Fibroblast of the aortic adventitia (primary cell): ENCODE measurements at places on chromosomes 3 and 15.

DNA sequence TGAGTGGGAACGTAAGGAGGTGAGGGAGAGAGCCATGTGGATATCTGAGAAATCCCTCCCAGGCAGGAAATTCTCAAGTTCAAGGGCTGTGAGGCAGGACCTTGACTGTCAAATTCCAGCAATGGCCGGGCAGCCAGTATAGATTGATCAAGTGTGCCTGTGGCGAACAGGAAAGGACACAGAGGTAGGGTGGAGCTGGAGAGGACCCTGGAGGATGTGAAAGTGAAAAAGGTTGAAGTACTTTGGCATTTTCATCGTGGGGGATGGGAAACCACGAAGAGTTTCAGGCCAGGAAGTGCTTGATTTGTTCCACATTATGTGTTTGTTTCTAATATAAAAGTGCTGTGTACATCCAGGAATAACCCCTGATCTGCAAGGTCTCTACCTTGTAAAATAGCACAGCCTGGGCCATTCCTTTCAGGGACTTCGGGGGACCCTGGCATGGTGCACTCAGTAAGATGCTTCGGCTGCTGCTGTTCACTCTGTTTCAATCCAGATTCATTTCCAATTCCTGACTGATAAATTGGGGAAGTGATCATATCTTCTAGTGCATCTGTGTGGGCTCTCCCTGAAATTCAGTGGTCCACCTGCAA lies 156.6 kb downstream of the MCTP2 start:
- DNase-seq: no peak

GRCh38 chr3:111332488-111333080 lies 209.4 kb upstream of the CD96 start:
- no peak for DNase-seq

DNA sequence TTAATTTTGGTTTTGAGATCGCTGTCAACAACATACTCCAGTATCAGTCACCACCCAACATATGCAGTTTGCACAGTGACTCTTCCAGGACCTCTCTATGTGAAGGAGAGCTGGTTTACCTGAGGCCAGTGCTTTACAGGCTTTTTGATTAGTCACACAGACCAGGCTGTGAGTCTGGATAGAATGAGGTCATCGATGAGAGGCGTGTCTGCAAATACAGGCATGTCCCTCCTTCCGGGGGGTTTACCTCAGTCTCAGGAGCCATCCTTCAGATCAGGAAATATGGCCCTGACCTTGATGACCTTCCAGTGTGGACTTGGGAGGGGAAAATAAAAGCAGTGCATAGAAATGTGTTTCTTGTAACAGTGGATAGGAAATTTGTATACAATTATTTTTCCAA lies 46.9 kb downstream of the KBTBD12 start:
- no peak for DNase-seq

GRCh38 chr3:18900994-18901393 lies 247.3 kb upstream of the KCNH8 start:
- DNase-seq: no peak
